Uterus (tissue), 4 donors: ENCODE measurements at places on chromosomes 2 and 18.

DNA sequence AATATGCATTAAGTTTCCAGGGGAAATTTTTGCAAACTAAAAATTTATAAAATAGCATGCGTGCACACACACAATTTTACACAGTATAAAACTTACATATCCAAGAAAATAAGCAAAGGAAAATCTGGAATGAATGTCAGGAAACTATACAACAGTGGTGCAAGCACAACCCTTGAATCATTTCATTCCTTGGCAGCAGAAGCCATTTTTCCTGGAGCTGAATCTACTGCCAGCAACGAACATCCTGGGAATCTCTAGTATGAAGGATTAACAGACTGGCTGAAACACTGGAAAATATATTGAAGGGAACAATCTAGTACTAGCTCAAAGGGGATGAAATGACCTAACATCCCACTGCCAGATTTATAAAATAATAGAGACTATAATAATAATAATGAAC is 235.3 kb downstream of the DYM start:
- no peak for DNase-seq

- no peak for DNase-seq
Observed at GRCh38 chr2:15832849-15833680, 107.3 kb upstream of the MYCN start.

GRCh38 chr18:49441338-49441938 is 19.0 kb downstream of the DYM start:
- DNase-seq: no peak

- DNase-seq: no peak
Observed at GRCh38 chr2:133483181-133483580, 85.1 kb downstream of the NCKAP5 start.

- DNase-seq: no peak
Observed at GRCh38 chr2:101733257-101733993, 35.9 kb downstream of the MAP4K4 start.
